Dermis lymphatic vessel endothelial cell (primary cell): ENCODE measurements at places on chromosomes 13 and 19. TPM values are rescaled to one million over a fixed set of nuclear protein-coding genes. Genes with fewer than 3 reads are reported as not detected.

LPAR6 gene
- 29.7 and 33.6 TPM in 2 replicates for total RNA-seq

DIRAS1 gene
- total RNA-seq = 0.17 and 0.33 TPM in 2 replicates

CLDND2 gene
- total RNA-seq = not detected in 2 replicates

ZNF439 gene
- total RNA-seq = 0.11 and 0.17 TPM in 2 replicates

S1PR4 gene
- total RNA-seq = 0.87 and 0.95 TPM in 2 replicates

ZNF426 gene
- 16.4 and 24.8 TPM in 2 replicates for total RNA-seq

NHLRC3 gene
- total RNA-seq = 11.7 and 12.8 TPM in 2 replicates
